ENCODE measurements at places on chromosomes 11 and 22.

GRCh38 chr11:15117751-15118150, 3.0 kb downstream of the INSC start:
- no peak for DNase-seq

GRCh38 chr11:970319-970871, 44.7 kb downstream of the AP2A2 start:
- no peak for DNase-seq

GRCh38 chr11:116730241-116730561, 42.6 kb downstream of the BUD13 start:
- DNase-seq = no peak

- no peak for DNase-seq
Observed at GRCh38 chr22:45239681-45240051, 1.0 kb downstream of the KIAA0930 start.

DNA sequence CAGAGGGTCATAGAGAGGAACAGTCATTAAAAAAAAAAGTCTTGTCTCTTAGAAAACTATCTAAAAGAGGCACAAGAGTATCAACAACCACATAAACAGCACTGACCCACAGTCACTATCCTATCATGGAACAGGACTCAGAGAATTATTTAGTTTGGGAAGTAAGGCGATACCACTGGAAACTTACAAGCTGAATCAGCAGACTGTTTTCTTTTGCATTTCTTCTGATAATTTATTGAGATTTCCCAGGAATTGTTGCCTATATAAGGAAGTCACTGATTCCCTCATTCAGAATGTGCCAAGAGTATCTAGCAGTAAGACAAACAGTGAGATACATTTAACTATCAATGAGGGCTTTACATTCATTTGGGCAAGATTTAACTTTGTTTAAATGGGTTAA, 304.1 kb downstream of the GUCY1A2 start:
- DNase-seq = no peak

DNA sequence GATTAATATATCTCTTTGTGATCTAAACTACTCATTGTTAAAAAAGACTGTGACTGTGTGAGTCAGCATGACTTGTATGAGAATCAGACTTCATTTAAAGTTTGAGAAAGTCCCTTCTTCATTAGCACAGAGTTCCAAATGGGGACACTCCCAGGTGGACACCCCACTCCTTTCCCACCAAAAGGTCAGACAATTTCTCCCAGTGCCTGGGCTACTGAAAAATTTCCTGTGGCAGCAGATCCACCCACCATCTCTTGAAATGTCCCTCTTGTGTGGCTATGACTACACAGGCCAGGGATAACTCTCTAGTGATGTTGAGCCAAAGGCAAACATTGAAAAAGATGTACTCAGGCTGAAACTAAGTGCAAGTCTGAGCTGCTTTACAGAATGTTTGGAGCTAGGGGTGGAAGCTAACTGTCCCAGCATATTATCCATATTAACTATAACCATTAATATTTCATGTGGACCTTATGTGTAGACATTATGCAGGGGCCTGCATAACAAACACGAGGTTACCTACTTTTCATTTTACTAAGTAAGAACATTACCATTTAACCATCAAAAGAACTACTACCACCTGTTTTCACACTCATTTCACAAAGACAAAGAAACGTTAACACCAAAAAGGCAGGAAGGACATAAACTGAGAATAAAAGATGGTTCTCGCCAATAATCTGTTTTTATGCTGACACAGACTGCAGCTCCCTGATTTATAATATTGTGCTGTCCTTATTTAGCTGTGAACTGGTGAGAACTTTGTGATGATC, 44.8 kb downstream of the MMP20 start:
- DNase-seq = peak; percentile 56

GRCh38 chr11:48013269-48013901, 33.0 kb downstream of the PTPRJ start:
- DNase-seq = no peak

GRCh38 chr11:126917531-126918204, 82.9 kb downstream of the KIRREL3 start:
- DNase-seq = peak; percentile 100

DNA sequence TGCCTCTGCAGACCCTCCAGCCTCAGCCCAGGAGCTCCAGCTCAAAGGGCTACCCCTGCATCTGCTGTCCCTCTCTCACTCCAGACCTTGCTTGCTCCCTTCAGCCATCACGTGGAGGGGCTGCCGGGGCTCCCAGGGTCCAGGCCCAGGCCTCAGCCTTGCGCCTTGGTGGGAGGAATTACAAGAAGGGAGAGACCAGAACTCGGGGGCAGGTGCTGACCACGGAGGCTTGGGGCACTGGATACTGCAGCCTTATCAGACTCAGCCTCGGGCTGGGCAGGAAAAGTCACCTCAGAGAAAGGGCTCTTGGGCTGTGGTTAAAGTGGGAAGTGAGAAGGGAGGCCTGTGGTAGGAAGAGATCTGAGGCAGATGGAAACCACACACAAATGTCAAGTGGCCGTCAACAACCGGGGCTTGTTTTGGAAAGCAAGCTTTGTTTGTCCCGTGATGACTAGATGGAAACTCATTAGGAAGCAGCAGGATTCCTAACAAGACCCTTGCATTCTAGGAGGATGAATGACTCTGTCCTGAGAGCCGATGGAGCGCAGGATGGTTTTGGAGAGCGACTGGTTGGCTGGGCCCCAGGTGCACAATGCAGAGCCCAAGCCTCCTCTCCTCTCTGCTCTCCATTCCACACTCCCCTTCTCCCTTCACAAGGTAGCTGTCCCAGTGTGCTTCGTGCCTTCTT, 1321.7 kb downstream of the TBC1D22A start:
- DNase-seq = no peak

DNA sequence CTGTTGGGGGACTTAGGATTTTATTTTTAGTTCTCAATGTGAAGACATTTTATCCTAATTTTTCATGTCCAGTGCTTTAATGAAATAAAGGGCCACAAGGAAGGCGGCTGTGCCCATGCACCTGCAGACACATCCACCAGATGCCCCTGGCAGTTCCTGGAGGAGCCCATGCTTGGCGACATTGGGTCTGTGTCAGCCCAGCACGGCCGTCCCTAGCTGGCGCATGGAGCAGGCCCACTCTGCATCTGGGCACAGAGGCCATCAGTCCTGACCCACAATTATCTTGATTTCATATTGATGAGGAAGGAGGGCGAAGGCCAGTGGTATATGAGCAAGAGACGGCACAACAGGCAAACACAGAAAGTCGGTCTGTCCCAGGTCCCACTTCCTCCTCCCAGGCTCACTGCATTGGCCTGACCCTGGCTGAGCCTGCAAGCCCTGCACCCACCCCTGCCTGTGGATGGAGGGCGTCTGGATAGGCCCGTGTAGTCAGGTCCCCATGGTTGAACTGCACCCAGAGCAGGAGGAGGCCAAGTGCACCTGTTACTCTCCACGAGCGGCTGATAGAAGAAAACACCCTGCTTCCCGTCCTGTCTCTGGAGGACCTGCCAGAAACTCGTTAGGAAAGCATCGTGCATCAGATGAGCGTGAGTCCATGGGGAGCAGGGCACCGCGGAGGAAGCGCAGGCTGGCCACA, 296.9 kb downstream of the BRD1 start:
- DNase-seq = no peak

- DNase-seq = no peak
Observed at GRCh38 chr22:26514419-26515161, 2.3 kb upstream of the TFIP11 start.

GRCh38 chr22:44316393-44317122, 3.8 kb upstream of the SHISAL1 start:
- DNase-seq = no peak
